Right ventricle myocardium inferior (tissue), 1 donor: ENCODE measurements at places on chromosomes 3 and 15. TPM values are rescaled to one million over a fixed set of nuclear protein-coding genes. Genes with fewer than 3 reads are reported as not detected.

- DNase-seq, result no peak
These were observed 2.7 kb downstream of the TATDN2 start for GRCh38 chr3:10251006-10251405.

DNA sequence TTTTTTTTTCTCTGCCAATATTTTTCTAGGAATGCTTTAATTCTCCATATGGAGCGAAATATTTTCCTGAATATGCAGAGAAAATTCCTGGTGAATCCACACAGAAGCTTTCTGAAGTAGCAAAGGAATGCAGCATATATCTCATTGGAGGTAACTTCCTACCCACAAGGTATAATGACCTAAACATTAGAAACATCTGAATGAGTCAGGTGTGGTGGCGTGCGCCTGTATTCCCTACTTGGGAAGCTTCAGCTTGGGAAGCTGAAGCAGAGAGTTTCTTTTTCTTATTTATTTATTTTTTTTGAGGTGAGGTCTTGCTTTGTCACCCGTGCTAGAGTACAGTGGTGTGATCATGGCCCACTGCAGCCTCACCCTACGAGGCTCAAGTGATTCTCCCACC is 5.2 kb downstream of the NIT2 start:
- DNase-seq, result no peak

DNA sequence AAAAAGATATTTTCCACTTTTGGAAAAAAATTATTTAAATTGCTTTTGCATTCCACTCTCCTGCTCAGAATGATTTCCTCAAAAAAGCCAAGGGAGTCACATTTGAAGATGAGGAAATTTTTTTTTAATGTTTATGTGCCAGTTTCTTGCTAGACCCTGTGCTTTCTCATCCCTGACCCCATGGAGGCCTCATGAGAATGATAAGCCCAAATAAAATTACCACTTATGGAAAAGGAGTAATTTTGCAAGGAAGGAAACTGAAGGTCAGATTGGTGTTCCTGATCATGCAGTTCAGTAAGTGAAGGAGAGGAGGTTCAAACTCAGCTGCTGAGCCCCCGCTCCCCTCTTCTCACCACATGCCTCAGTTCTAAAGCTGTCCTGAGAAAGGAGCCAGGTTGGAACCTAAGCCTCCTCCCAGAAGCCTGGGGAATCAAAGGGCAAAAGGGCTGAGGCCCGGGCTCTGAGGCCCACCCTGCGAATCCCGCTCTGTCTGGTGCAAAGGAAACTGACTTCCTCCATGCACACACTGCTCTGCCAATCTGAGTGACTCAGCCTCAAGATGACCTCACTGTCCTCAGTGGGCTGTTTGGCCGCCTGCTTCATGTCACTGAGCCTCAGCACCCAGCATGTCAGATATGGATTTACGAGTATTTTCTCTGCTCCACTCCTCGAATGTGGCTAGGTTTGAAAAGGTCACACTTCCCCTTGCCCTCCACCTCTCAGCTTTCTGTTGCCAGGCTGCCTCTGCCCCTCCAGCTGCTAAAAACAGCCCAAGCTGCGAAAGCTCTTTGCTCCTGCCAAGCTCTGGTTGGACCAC is 56.9 kb upstream of the FLNB start:
- DNase-seq, result peak; percentile 83

- DNase-seq, result no peak
These were observed 137.6 kb downstream of the SMAD6 start for GRCh38 chr15:66839506-66840112.

- DNase-seq, result no peak
These were observed 153.0 kb upstream of the WNT5A start for GRCh38 chr3:55639896-55640765.

DNA sequence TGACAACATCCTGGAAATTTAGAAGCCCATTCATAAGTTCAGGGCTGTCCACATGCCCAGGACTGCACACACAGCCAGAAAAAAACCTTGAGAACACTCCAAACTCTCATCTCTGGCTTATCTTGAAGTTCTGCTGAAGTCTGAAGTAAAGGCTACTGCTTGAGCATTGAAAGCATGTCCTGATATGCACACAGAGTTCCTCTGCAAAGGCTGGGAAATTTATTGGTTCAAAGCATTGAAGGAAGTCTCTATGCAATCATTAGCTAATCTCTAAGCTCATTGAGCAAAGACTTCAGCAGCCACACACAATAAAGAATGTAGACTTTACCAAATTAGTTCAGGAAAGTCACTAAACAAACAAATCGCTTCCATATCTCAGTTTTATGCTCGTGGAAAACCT is 162.0 kb upstream of the STT3B start:
- no peak for DNase-seq

- no peak for DNase-seq
These were observed 472.9 kb downstream of the FOXP1 start for GRCh38 chr3:71110385-71111222.

The MINAR1 gene
- 0.05 TPM for total RNA-seq
